Suprapubic skin (tissue), 4 donors: ENCODE measurements at places on chromosomes 4 and X.

- DNase-seq = no peak
- no peaks in the 10 kb centered on the region for H3K27me3 ChIP-seq
- no peak overlapping the region for H3K27ac ChIP-seq
- H3K4me3 ChIP-seq = no peak overlapping the region
- peaks cover 30% of the 10 kb centered on the region for H3K4me1 ChIP-seq
These were observed 12.8 kb downstream of the AFF1 start for GRCh38 chr4:86947501-86948120.

DNA sequence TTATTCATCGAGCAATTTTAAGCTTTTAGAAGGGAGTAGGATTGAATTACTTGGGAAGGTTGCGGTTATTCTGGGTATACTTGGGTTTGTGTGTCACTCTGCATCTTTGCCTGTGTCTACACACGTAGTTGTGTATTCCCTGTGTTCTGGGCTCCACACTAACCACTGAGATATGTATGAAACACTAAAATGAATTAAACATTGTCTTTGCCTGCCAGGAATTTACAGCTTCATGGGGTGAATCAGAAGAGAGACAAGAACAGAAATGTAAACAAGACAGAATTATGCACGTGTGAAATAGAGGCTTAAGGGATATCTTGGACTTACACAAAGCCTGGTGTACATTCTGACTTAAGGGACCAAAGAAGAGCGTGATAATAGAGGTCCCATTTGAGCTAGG, 228.5 kb downstream of the AFF2 start:
- H3K27ac ChIP-seq = no peak overlapping the region
- H3K4me3 ChIP-seq = no peak overlapping the region
- no peak for DNase-seq
- H3K36me3 ChIP-seq = no peaks in the 10 kb centered on the region
- H3K27me3 ChIP-seq = no peaks in the 10 kb centered on the region

DNA sequence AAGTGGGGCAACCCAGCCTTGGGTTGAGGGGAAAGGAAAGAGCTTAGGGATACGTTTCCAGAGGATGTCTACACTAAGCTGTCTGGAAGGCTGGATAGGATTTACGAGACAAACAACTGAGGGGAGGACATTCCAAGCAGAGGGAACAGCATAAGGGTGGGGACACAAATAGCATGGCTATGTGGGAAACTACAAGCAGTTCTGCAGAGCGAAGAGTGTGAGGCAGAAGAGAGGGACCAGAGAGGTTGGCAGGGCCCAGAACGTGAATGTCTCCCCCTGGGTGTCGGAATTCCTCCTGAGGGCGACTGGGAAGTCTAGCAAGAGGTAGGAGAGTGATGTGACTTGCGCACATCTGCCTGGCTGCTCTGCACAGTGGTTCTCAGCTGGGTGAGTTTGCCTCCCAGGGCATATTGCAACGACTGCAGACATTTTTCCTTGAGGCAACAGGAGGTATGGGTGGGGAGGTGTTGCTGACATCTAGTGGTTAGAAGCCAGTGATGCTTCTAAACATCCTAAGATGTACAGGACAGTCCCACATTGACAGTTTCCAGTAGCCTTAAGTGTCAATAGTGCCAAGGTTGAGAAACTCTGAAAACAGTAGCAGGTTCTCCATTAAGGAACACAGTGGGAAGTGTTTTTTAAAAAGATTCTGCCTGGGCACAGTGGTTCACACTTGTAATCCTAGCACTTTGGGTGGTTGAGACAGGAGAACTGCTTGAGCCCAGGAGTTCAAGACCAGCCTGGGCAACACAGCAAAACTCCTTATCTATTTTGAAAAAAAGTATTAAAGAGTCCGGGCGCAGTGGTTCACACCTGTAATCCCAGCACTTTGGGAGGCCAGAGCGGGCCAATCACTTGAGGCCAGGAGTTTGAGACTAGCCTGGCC, 9.2 kb downstream of the NDUFA1 start:
- no peak for DNase-seq
- H3K4me1 ChIP-seq = no peaks in the 10 kb centered on the region
- H3K4me3 ChIP-seq = no peak overlapping the region
- no peaks in the 10 kb centered on the region for H3K27me3 ChIP-seq

DNA sequence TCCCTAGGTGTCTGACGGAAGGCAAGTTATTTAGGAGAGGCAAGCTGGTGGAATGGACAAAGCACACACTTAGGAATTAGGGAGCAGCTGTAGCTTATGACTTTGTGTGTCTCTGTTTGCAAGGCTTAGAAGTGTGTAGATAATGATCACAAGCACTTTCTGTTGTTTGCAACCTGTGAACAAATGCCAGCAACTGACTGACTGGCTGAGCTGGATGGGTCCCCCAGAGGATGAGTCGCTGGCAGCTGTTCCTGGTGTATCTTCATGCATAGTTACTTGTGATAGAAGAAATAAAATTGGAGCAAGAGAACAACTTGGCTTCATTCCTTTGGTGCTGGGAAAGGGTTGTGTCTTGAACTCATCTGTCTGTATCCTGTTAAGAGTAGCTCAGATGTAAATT, 64.2 kb upstream of the BEND4 start:
- no peaks in the 10 kb centered on the region for H3K4me1 ChIP-seq
- DNase-seq = no peak
- no peaks in the 10 kb centered on the region for H3K36me3 ChIP-seq
- no peak overlapping the region for H3K4me3 ChIP-seq

DNA sequence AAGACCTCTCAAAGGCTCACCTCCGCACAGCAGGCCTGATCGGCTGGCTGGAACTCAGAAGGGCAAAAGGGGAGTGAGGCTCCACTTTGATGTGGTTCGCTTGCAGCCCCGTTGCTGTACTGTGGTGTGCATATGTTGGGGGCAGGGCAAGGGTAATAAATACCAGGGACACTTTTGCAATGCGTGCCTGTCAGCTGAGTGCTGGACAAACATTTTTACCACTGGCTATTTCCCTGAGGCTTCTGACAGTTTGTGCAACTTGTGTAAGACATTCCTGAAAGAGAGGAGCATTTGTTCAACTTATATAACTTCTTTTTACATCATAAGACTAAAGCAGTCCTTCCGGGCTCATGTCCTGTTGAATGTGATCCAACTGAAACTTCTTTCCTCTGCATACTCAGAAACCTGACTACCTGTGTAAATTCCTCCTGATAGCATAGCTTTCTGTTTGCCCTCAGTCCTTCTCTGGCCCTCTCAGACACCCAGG, 82.3 kb downstream of the SPRY1 start:
- no peak overlapping the region for H3K27ac ChIP-seq
- no peaks in the 10 kb centered on the region for H3K4me1 ChIP-seq
- H3K36me3 ChIP-seq = no peaks in the 10 kb centered on the region
- H3K4me3 ChIP-seq = no peak overlapping the region

- H3K4me1 ChIP-seq = no peaks in the 10 kb centered on the region
- no peak for DNase-seq
- no peaks in the 10 kb centered on the region for H3K36me3 ChIP-seq
- no peaks in the 10 kb centered on the region for H3K27me3 ChIP-seq
These were observed 28.3 kb upstream of the BTC start for GRCh38 chr4:74822603-74823002.

GRCh38 chr4:44121210-44121609, 327.4 kb downstream of the KCTD8 start:
- H3K36me3 ChIP-seq = no peaks in the 10 kb centered on the region
- no peaks in the 10 kb centered on the region for H3K27me3 ChIP-seq
- H3K4me3 ChIP-seq = no peak overlapping the region
- H3K27ac ChIP-seq = no peak overlapping the region
- DNase-seq = no peak

GRCh38 chr4:127419431-127419830, 213.3 kb upstream of the INTU start:
- H3K36me3 ChIP-seq = no peaks in the 10 kb centered on the region
- no peaks in the 10 kb centered on the region for H3K27me3 ChIP-seq
- H3K27ac ChIP-seq = no peak overlapping the region
- no peak for DNase-seq
- H3K4me3 ChIP-seq = no peak overlapping the region

DNA sequence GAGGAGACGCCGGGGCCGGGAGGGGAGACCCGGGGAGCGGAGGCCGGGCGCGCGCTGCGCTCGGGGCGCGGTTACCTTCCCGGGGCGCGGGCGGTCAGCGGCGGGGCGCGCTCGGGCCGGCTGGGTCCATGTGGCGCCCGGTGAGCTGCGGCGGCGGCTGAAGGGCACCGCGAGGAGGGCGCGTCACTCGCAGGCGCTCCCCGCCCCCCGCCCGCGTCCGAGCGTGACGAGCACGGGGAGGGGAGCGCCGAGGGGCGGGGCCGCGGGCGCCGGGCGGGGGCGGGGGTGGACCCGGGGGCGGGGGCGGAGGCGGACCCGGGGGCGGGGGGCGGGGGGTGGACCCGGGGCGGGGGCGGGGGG, at the start of gene CPLX1:
Gene CPLX1, minus strand, starts transcription at position 159 of the 360 bp plus-strand sequence. CDS start 1,607 bp downstream, outside the sequence.
- H3K4me3 ChIP-seq = peak within 1 kb of the TSS; percentile 51
- no peak for DNase-seq
- peaks cover 97% of the 10 kb centered on the region for H3K27me3 ChIP-seq
- no peaks in the 10 kb centered on the region for H3K36me3 ChIP-seq
- H3K27ac ChIP-seq = no peak within 1 kb of the TSS
- H3K4me1 ChIP-seq = peaks cover 22% of the 10 kb centered on the region

DNA sequence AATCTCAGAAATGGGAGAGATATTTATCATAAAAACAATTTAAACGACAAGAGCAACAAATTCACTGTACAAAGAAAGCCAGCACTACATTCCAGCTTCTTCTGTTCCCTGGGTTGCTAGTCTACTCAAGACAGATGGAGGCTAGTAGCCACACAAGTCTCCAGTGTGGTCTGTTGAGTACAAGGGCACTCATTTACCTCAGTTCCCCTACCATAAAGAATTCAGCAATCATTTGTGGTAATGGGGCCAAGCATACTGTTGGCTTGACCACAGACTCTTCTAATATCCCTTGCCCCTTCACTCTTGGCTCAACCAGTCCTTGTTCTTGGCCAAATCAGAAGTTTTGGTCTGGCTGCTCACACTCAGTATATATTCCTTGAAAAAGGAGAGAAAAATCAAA, 212.3 kb downstream of the COX18 start:
- no peak for DNase-seq
- H3K4me3 ChIP-seq = no peak overlapping the region
- no peaks in the 10 kb centered on the region for H3K36me3 ChIP-seq
- no peaks in the 10 kb centered on the region for H3K4me1 ChIP-seq
- H3K27me3 ChIP-seq = no peaks in the 10 kb centered on the region

- H3K27me3 ChIP-seq = no peaks in the 10 kb centered on the region
- peak overlapping the region; percentile 78 for H3K27ac ChIP-seq
- peaks cover 5% of the 10 kb centered on the region for H3K4me1 ChIP-seq
- H3K36me3 ChIP-seq = no peaks in the 10 kb centered on the region
- H3K4me3 ChIP-seq = no peak overlapping the region
- peak; percentile 68 for DNase-seq
These were observed 31.4 kb upstream of the ADH1C start for GRCh38 chr4:99383833-99384392.

DNA sequence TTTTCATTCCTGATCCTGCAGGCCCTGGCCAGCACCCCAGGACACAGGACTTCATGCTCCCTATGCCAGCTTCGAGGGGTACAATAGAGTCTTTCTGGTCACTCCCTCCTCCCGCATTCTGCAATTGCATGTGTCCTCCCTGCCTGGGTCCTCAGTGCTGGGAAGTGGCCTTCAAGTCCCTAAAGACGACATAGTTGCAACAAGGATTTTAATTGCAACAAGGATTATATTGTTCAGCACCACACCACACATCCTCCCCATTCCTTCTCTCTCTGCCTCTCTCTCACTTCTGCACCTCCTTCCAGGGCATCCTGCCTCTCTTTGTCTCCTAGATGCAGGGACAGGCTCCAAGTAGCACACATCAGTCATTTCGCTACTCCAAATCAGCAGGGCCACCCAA, 25.5 kb downstream of the SCD5 start:
- H3K36me3 ChIP-seq = no peaks in the 10 kb centered on the region
- no peak overlapping the region for H3K27ac ChIP-seq
- no peaks in the 10 kb centered on the region for H3K4me1 ChIP-seq
- no peaks in the 10 kb centered on the region for H3K27me3 ChIP-seq
- no peak for DNase-seq

- H3K4me1 ChIP-seq = peaks cover 96% of the 10 kb centered on the region
- H3K4me3 ChIP-seq = peak overlapping the region; percentile 34
- DNase-seq = peak; percentile 86
These were observed 9.4 kb downstream of the KLF3 start for GRCh38 chr4:38673130-38673978.

- DNase-seq = no peak
- peaks cover 13% of the 10 kb centered on the region for H3K4me1 ChIP-seq
- no peaks in the 10 kb centered on the region for H3K27me3 ChIP-seq
- H3K27ac ChIP-seq = no peak overlapping the region
These were observed 54.2 kb upstream of the GRPEL1 start for GRCh38 chr4:7121866-7122653.

DNA sequence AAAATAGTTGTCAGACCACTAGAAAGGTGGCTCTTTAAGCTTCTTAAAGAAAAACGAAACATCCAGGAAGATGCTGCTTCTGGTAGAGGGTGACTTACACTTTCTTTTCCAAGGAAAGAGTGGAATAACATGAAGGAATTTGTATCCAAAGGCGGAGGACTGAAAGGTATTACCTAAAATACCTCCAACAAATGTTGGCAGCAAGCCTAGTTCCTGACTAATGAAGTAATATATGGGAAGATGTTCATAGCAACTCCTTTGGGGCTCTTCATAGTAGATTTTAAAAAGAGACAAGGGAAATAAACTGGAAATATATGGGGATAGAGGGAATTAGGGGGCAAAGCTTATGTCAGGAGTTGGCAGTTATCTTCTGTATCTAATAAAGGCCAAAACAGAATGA, 116.2 kb downstream of the AASDH start:
- H3K27me3 ChIP-seq = no peaks in the 10 kb centered on the region
- no peak for DNase-seq
- H3K4me3 ChIP-seq = no peak overlapping the region
- no peak overlapping the region for H3K27ac ChIP-seq
- no peaks in the 10 kb centered on the region for H3K36me3 ChIP-seq

DNA sequence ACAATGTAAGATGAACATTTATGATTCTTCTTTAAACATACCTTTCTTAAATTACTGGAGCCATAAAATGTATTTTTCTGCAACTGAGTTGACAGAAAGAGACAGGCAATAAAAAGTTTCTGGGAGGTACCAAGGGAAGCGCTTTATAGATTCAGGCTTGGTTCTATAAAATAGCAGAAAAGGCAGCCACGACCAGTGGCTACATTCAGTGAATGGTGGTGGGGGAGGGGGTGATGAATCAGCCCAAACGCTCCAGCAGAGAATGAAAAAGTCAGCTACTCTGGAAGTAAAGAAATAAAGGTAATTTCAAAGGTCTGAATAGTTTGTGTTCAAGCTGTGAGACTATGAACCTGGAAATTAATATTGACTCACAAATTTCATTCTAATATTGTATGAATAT, 456.1 kb downstream of the KCTD8 start:
- no peak overlapping the region for H3K4me3 ChIP-seq
- DNase-seq = no peak
- H3K4me1 ChIP-seq = no peaks in the 10 kb centered on the region
- H3K36me3 ChIP-seq = no peaks in the 10 kb centered on the region

GRCh38 chr4:123826896-123827295, 430.3 kb downstream of the SPRY1 start:
- peaks cover 5% of the 10 kb centered on the region for H3K4me1 ChIP-seq
- no peaks in the 10 kb centered on the region for H3K27me3 ChIP-seq
- H3K27ac ChIP-seq = no peak overlapping the region
- H3K4me3 ChIP-seq = no peak overlapping the region
- no peak for DNase-seq

- H3K36me3 ChIP-seq = no peaks in the 10 kb centered on the region
- no peaks in the 10 kb centered on the region for H3K4me1 ChIP-seq
- DNase-seq = no peak
- no peaks in the 10 kb centered on the region for H3K27me3 ChIP-seq
- no peak overlapping the region for H3K27ac ChIP-seq
- H3K4me3 ChIP-seq = no peak overlapping the region
These were observed 1449.2 kb downstream of the C4orf33 start for GRCh38 chr4:130545171-130545570.
